H1 (cell line): ENCODE measurements at places on chromosomes 5 and 9.

DNA sequence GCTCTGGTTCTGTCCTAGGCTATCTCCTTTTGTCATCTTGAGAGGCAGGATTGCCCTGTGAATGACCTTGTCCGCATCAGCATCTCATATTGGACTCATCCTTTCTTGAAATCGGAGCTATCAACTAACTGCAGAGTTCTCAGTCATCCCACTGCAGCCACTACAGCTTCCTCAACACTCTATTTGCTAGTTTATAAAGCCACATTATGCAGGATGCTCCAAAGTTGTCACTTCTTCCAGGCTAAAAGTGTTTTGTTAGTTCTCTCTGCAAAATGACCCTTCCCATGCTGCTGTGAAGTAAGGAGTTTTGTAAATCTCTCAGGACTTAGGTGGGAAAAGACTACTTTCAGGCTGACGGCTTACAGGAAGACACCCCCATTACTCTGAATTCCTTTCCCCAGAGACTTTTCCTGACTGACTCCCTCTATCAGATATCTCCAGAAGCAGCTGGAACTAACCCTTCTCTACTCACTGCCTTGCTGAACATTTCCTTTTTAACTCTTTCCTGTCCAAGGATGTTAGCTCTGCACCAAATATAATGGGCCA lies 257.6 kb downstream of the NFIB start:
- no peak for DNase-seq

DNA sequence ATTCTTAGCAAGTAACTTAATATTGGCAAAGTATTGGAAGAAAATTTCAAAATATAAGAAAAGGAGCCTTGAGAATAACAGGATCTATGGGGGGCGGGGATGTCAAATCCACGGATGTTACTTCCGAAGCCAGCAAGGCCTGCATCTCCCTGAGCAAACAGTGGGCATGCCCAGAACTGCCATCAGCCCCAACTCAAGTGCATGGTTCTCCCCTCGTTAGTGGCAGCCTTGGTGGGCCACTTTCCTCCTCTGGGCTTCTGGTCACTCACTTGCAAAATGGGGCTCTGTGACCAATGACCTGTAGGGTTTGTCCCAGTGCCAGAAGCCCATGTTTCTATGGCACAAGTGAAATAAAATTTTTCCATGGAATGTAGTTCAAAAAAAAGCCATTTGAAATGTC lies 27.2 kb upstream of the MED10 start:
- no peak for DNase-seq

DNA sequence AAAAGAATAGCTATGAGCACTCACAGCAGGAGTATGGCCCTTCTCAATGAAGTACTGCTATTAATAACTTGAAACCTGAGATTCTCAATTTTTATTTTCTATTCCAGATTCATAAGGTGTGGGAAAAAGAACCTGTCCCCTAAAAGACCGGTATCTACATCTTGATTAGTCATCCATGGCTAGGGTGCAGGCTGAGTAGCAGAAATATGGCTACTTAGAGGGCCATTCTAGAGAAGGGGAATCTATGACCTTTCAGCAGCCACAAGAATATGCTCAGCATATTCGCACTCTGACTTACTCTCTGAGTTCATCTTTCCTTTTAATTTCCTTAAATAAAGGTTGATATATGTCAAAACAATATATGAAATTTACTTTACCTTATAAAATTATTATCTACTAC lies 27.7 kb downstream of the WDR36 start:
- no peak for DNase-seq

- DNase-seq = no peak
Measured at GRCh38 chr5:122790354-122791103, 15.6 kb downstream of the SNX2 start.

- no peak for DNase-seq
Measured at GRCh38 chr5:168334280-168334679, 42.8 kb downstream of the WWC1 start.

- DNase-seq = no peak
Measured at GRCh38 chr9:14358523-14358922, 44.6 kb upstream of the NFIB start.

GRCh38 chr5:141869040-141869439 lies 9.2 kb downstream of the PCDH1 start:
- DNase-seq = no peak

- DNase-seq = peak; percentile 10
Measured at GRCh38 chr9:85900504-85901201, 40.3 kb upstream of the NAA35 start.

DNA sequence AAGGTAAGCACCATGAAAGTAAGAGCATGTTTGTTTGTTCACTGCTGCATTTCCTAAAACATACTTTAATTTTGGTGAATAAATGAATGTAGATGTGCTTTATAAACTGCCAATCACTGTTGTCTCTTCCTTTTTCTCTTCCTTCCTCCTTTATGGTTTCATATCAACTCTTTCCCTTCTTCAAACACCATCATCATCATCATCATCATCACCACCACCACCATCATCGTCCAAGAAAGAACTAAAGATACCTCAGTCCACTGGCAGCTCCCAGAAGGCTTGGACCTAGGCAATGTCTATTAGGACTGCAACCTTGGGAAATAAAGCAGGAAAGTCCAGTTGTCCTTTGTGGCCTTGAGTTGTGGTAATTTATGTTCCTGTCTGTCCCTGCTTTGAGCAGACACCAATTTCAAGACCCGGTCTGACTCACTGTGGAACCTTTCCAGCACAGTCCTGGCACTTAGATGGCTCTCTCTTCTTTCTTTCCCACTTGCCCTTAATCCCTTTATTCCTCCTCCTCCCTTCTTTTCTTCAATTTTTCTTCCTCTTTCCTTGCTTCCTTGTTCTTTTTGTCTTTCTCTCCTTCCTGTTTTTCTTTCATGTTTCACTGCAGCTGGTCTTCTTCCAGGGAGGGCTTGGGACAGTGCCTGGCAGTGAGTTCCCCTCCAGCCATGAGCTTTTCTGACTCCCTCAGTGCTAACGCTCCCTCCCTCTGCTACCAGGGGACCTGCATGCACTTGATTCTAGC lies 99.3 kb downstream of the ANGPTL2 start:
- no peak for DNase-seq

- no peak for DNase-seq
Measured at GRCh38 chr9:75903785-75904360, 13.4 kb downstream of the PCSK5 start.

- no peak for DNase-seq
Measured at GRCh38 chr9:2963307-2963706, 119.4 kb upstream of the PUM3 start.

GRCh38 chr5:123088031-123088805 lies 823 bp upstream of the PRDM6 start:
- no peak for DNase-seq

DNA sequence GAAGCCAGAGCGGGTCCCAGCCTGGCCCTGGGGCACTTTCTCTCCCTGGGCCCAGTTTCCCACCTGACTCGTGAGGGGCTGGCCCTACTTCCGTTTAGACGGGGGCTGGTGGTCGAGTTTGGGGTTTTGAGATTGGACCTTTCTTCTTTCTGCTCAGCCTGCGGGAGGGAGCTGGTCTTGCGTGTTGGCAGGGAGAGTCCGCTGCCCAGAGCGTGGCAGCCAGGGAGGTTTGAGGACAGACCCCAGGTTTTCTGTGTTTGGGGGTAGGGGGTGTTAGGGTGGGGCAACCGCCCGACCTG lies 6.0 kb upstream of the PITX1 start:
- DNase-seq = no peak

DNA sequence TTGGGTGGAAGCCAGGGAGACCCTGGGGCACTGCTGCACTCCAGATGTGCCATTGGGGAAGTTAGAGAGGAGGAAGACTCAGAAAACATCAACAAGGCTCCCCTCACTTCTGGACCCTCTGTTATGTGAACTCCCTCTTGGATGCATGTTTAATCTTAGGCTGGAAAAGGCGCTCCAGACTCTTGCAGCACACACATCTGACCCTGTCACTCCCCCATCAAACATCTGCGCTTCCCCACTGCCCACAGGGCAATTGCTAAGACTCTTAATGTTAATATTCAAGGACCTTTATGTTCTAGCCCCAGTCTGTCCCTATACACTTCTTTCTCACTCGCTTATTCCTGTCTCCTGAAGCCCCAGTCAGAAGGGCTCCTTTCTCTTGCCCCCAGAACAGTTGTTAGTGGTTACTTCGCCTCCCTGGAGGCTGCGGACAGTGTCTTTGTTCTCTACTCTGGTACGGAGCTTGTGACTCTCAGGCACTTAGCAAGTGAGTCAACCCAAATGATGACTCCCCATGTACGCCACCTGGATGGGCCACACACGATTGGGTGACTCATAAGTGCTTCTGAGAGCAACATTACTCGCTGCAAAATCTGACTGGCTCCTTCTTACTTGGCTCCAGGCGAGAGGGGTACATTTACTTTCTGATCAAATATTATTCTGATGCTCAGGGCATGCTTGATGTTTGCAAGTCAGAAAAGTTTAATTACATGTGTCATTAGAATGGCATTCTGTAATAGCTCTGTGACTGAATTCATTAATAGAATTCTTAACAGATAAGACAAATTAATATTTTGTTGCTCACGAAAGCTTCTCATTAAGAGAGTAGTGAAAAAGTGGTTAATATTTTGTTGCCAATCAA lies 193.6 kb downstream of the HSPA4 start:
- peak; percentile 63 for DNase-seq

GRCh38 chr9:5499889-5500398 lies 10.4 kb upstream of the PDCD1LG2 start:
- no peak for DNase-seq

- DNase-seq = no peak
Measured at GRCh38 chr5:171606414-171607024, 179.1 kb upstream of the SMIM23 start.

DNA sequence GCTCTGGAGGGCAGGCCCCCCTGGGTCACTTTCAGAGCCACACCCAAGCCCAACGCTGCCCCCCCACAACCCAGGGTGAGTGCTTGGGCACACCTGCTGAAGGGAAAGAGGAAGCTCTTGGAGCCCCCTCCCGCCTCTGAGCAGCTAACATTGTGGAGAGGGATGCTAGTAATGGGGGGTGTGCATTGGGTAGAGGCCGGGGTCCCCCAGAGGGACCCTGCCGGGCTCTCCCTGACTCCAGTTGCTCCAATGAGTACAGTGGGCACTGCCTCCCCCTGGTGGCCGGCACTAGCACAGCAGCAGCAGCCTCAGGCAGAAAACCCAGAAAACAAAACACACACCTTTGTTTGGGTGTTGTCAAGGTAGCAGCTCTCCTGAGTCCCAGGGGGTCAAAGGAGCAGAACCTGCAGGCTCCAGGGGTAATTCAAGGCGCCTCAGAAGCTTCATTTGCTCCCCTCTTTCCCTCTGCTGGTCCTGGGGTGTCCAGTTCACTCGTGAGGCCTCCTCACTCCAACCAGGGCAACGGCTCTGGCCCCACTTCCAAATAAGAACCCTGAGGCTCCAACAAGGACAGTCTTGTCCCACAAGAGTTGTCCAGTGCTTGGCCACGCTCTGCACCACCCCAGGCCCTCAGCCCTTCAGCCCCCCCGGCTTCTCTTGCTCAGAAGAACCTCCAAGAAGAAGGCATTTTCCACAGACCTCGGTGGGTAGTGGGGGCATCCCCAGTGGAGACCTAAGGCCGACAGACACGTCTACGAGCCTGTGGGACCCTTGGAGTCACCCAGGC lies 16.1 kb downstream of the GBGT1 start:
- DNase-seq = peak; percentile 97

DNA sequence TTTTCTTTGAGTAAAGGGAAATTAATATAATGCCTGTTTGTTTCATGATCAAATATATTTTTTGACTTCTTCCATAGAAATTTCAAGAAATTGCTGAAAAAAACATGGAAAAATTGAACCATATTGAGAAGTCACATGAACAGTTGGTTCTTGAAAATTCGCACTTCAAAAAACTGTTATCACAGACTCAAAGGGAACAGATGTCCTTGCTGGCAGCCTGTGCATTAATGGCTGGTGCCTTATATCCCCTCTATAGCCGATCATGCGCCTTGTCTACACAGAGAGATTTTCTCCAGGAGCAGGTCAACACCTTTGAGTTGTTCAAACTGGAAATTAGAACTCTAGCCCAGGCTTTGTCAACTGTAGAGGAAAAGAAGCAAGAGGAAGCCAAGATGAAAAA lies 191.4 kb downstream of the CCDC171 start:
- no peak for DNase-seq

DNA sequence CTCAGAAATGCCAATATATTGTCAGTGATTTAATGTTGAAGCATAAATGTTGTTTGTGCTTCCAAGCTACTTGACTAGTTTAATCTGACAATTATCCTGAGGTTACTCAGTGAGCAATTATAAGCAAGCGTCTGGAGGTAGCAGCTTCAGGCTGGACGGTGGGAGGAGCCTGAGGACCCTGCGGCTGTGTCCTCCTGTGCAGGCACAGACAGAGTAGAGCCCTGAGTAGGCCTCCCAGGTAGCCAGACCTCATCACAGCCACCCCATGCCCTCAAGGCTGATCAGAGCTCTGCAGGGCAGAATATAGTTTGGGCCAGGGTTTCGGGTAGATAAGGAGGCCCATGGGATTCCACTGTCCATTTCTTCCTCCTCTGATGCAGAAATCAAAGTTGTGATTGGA lies 153.6 kb downstream of the DRD1 start:
- no peak for DNase-seq

GRCh38 chr9:68708513-68708912 lies 3.5 kb downstream of the PIP5K1B start:
- DNase-seq = no peak

DNA sequence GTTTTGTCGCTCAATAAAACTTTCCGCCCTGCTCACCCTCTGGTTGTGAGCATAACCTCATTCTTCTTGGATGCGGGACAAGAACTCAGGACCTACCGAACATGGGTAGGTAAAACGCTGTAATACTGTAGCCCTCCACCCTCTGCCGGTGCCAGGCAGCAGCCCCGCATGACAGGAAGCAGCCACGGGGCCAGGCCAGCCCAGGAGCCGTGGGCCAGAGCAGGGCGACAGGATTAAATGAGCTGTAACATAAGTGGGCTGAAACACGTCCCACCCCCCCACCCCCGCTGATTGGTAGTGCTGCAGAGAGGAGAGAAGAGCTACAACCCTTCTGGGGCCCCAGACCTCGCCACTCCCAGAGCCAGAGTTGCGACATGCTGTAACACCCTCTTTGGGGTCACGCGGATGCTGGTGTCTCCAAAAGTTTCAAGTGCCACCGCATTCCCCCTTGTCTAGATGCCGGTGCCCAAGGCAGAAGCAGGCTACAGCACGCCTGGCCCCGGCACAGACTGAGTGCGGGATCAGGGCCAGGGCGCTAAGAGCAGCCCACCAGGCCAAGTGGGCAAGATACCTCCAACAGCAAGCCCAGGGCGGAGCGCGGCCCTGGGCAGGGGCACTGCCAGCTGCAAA lies 81.8 kb downstream of the FBXW11 start:
- DNase-seq = no peak

GRCh38 chr9:3992222-3992621 lies 307.6 kb downstream of the GLIS3 start:
- DNase-seq = no peak

GRCh38 chr5:140042643-140043507 lies at the start of gene NRG2:
Gene NRG2 (minus strand): TSS chr5:140043299.
- DNase-seq = peak; percentile 46
